Fibroblast of skin of right quadriceps (primary cell): ENCODE measurements at places on chromosomes 7 and 10.

- DNase-seq = no peak
These were observed 73.6 kb downstream of the EPC1 start for GRCh38 chr10:32273336-32273735.

DNA sequence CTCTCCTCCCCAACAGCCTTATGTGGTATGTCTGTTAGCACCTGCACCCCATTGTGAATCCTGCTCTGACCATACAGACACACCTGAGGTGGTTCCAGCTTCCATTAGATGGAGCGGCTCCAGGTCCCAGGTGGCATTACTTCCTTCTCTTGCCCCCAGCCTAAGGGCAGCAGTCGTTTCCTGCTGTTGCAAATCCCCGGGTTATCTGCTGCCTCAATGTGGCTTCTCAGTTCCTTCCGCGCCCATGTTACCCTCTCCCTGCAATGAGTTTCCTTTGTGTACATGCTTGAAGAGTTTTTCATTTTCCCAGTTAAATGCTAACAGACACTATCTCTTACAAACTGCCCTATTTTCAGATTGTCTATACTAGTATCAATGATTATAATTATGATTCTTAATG lies 62.8 kb upstream of the PRKCQ start:
- no peak for DNase-seq

DNA sequence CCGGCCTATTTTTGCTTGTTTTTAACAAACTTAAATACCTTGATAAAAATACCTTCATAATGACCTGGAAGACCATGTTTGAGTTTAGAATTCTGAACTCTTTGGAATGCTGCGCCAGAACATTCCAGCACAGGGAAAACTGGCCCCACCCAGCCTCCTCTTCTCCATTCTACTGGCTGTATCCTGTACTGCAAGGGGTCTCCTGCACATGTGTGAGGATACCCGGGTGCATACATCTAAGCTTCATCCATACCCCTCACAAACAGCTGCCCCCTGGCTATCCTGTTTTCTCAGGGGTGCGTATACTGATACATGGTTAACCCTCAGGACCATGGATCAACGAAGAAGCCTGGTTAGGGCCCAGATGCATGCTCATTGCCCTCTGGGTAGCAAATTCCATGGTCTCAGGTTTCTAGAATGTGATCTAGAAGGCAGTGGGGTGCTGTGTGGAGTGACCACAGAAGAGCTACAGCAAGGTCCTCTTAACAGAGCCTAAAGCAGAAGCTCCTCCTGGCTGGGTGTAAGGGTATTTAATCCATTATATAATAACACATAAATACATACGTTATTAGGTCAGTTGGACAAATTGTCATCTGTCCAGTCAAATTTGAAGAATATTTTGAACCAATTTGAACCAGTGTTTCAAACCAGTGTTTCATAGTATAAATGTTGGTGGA lies 26.1 kb downstream of the HACD1 start:
- no peak for DNase-seq

DNA sequence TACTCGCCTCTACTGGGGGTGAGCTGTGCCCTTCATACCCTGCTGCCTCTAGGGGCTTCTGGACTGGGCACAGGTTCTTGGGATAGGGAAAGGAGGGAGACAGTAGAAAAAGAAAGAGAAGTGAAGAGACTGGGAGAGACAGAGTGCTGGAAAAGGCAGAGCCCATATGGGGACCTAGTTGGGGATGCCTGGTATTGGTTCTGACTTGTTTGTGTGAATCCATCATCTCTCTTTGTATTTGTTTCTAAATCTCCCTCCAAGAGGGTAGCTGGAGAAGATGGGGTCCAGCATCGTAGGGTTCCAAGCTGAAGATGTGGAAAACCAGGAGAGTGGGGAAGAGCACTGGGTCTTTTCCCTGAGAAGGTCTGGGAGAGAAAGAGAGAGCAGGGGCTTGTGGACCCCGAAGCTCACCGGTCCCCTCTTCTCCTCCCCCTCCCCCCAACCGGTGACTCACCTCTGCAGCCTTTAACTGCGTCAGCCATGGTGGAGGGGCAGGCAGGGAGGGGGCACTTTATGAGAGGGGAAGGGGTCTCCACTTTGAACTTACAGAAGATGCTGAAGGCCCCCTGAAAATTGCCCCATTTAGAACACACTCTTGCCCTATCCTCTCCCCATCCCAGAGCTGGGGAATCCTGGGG lies 3.2 kb upstream of the VGF start:
- DNase-seq = no peak

GRCh38 chr10:29649561-29650551 lies 15.1 kb upstream of the SVIL start:
- DNase-seq = peak; percentile 71

DNA sequence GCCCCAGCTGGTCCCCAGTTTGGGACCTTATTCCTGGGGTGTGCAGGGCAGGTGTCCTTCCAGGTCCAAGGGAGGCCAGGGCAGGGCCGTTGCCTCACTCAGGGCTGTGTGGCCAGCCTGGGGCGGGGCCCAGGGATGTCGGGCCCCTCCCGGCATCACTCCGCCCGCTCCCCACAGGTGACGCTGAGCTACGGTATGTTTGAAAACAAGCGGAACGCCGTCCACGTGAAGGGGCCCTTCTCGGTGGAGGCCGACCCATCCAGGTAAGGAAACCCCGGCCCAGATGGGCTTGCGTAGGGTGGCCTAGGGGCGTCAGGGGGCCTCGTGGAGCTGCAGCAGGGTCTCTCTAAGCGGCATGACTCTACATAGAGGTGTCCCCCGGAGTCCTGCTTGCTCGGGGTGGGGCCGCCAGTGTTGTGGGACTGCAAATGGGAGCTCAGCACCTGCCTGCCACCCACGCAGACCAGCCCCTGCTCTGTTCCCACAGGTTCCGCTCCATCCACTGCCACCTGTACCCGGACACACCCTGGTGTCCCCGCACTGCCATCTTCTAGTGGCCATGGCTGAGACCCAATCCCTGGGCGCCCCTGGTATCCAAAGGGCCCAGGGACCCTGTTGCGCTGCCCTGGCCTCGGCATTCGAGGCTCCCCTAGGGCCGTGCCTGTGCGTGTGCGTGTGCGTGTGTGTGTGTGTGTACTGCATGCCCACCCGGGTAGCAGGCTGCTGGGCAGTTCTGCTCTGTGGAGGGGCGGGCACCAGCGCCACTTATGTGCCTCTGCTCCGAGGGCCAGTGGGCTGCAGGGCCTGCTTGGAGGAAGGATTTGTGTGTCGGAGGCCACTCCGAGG lies 7.3 kb downstream of the LFNG start:
- no peak for DNase-seq

DNA sequence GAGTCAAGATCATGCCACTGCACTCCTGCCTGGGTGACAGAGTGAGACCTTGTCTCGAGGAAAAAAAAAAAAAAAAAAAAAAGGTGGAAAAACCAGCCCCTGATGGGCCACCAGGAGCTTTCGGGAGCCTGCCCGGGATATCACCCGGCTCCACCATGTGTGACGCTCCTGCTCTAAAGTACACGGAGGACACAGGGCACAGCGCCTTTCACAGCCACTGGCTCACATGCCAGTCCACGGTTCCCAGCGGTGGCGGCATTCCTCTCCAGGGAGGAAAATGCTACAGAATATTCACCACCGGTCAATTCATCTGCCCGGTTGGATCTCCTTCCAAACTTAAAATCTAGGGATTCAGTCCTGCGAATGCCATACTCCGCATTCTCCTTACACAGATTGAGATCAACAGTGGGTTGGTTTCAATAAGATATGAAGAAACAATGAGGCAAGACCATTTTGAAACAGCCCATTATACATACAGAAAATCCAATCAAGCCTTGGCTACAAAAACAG lies 81.2 kb downstream of the CTBP2 start:
- no peak for DNase-seq

DNA sequence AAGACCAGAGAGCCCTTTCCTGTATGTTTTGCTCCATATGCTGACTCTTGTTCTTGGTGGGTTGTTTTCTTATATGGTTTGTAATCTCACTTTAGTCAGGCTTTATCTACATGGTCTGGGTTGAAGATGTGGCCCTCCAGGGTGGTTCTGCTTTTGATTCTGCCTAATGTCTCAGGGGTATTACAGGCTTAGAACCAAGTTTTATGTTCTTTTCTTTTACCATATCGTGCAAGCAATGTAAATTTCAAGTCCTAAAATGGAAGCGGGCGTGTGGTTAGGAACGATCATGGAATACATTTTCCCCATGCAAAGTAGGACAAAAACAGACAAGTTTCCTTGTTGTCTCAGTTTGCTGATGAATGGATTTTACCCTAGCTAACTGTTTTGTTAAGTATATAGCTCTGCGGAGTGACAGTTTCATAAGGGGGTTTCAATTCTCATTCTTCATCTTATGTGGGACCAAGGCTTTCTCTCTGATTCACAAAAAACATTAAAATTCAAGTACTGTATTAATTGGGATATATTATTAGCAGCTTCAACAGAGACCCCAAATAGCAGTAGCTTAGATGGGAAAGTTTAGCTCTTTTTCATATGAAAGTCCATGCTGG lies 58.7 kb downstream of the MTURN start:
- DNase-seq = no peak

DNA sequence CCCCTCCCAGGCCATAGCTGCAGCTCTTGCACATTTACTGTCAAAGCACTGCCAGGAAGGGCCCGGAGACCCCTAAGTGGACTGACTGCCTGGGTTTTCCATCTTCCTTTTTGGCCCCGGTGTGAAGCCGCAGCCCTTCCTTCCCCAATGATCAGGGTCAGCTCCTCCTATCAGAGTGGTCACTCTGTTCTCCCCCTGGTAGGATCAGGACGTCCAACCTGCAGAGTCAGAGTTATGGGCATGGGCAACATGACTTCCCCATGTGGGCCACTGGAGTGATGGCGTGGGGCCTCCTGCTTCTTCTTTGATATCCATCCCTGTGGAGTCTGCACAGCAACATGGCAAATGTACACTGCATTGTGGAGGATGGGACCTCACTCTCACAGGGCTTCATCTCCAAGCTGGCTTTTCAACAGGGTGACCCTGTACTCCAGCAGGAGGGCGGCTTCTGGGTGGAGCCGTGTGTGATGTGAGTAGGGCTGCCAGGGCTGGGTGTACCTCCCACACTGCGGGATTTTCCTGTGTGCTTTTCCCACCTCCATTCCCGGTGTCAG lies 6.4 kb upstream of the RAMP3 start:
- DNase-seq = no peak
